ENCODE measurements at places on chromosomes 6 and 20. TPM values are rescaled to one million over a fixed set of nuclear protein-coding genes. Genes with fewer than 3 reads are reported as not detected.

DNA sequence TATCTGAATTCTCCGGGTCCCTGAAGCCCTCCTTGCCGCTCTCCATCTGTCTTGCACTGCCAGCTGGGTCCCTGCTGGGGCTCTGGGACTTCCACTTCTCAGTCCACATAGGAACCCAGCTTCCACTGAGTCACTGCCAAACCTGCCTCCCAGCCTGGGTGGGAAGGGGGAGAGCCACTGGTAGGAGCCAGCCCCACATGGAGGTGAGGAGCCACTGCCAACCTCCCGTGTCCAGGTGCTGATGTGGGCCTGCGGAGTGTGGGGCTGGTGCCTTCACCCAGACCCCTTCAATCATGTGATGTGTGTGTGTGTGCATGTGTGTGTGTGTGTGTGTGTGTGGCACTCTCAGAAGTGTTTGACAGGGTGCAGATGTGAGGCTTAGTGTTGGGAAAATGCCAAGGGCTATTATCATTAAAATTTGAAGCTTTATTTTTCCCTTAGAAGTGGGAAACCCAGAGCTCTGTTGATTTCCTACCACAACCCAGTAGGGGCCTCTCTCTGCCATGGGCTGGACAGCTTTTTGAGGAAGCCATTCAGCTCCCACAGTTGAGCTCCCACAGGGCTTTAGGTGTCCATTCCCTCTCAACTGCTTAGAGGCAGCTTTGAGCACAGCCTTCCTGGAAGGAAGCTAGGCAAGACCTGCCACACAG lies 9.3 kb upstream of the SGK2 start:
- no peak for DNase-seq

- DNase-seq = no peak
Observed at GRCh38 chr6:84511929-84512328, 252.5 kb downstream of the TBX18 start.

- no peak for DNase-seq
Observed at GRCh38 chr6:167679790-167680604, 146.7 kb upstream of the AFDN start.

DNA sequence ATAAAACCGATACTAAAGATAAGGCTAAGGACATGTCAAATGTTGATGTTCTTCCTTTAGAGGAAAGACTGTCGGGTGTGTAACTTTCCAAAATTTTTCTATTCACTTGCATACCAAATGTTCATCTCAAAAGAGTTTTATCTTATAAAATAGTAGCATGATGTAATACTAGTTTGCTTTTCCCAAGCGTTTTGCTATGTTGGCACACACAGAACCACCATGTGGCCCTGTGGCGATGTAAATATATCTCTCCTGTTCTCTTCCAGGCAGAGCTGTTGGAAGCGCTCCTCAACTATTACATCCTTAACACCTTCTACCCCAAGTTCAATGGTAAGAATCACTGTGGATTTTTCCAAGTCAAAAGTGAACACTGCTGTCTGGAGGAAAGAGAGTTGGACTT lies 26.5 kb downstream of the LBP start:
- DNase-seq = no peak

- DNase-seq = no peak
Observed at GRCh38 chr6:137775720-137776119, 91.3 kb upstream of the TNFAIP3 start.

- no peak for DNase-seq
Observed at GRCh38 chr20:38888059-38888831, 38.0 kb upstream of the FAM83D start.

GRCh38 chr6:13397359-13398068 lies 69.2 kb upstream of the TBC1D7 start:
- no peak for DNase-seq

DNA sequence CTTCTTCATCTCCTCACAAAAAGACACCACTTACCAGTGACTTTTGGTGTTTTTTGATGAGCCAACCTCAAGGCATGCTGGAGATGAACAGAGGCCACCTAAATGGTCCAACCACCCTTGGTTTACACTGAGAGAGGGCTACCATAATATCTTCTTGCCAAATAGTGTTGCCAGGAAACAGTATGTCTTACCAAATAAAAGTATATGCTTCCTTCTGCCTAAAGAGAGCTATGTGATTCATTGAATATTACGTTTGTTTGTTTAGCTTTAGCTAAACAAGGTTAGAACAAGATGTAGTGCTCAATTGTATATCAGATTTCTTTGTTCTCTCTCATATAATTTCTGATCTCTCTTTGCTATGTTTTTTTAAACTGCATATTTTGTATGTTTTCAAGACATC lies 40.6 kb upstream of the BMP6 start:
- no peak for DNase-seq

CYP21A2 gene
- 0.58 TPM for polyA plus RNA-seq

ZC2HC1B gene
- polyA plus RNA-seq = not detected

NR2E1 gene
- not detected for polyA plus RNA-seq

KHDC1 gene
- 8.5 TPM for polyA plus RNA-seq

AGPAT4 gene
- polyA plus RNA-seq = 17.9 TPM

LIME1 gene
- polyA plus RNA-seq = 5.2 TPM

Measured in right renal cortex interstitium (tissue), 3 donors.